ENCODE measurements at places on chromosomes 6 and 20.

DNA sequence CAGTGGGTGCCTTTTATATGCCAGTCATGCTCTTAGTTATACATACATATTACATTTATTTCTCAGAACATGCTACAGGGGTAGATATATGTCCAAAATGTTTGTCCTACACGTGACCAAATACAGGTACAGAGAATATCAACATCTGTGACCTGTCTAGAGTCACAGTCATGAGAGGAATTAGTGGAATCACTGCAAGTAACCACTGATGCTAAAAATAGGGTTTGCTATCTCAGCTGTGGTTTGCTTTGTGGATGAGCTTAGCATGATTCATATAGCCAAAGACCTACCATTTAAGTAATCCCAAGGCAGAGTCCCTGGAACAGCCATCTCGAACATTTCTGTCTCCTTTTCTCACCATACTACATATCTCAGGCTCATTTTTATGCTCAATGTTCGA, 32.3 kb downstream of the GSTA3 start:
- DNase-seq, result no peak

- DNase-seq, result no peak
These were observed 42.1 kb downstream of the MDN1 start for GRCh38 chr6:89777455-89777854.

GRCh38 chr6:38095054-38095453, 275.5 kb downstream of the ZFAND3 start:
- no peak for DNase-seq

DNA sequence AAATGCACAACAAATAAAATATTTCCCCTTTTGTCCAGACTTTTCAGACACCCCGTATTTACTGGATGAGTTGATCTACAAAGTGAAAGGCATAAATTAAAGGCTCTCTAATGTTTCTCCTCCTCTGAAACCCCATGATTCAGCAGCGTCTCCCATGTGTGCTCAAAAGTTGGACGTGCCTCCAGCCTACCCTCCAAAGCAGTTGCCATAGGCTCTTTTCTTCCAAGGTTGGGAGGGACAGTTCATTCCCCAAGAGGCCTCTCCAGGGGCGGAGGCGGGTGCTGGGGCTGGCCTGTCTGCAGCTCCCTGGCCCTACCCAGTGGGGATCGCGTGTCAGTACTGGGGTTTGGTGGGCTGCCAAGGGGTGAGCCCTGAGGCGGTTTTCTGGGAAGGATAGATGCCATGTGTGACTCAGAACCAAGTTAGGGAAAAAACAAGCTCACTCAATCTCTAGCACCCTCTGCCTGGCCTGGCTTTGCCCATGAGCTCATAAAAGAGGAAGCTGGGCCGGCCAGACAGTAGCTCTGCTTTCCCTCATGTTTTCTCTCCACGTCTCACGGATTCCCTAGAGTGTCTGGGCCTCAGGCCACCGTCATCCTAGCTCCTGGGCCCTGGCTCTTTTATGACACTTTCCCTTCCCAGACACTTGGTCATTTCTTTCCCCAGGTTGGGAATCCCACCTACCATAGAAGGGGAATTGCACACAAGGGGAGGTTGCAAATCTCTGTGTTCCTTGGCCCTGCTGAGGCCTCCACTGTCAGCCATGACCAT, 8.0 kb upstream of the IER3 start:
- DNase-seq, result no peak

- DNase-seq, result peak; percentile 43
These were observed 34.4 kb downstream of the PCNA start for GRCh38 chr20:5085380-5085779.

GRCh38 chr6:16730738-16731477, 30.4 kb downstream of the ATXN1 start:
- DNase-seq, result no peak

- DNase-seq, result no peak
These were observed 250.9 kb downstream of the UTRN start for GRCh38 chr6:144536079-144536478.

- peak; percentile 45 for DNase-seq
These were observed 2.6 kb upstream of the CENPW start for GRCh38 chr6:126337323-126337722.

- no peak for DNase-seq
These were observed 548.2 kb downstream of the KIF16B start for GRCh38 chr20:16025084-16025483.

DNA sequence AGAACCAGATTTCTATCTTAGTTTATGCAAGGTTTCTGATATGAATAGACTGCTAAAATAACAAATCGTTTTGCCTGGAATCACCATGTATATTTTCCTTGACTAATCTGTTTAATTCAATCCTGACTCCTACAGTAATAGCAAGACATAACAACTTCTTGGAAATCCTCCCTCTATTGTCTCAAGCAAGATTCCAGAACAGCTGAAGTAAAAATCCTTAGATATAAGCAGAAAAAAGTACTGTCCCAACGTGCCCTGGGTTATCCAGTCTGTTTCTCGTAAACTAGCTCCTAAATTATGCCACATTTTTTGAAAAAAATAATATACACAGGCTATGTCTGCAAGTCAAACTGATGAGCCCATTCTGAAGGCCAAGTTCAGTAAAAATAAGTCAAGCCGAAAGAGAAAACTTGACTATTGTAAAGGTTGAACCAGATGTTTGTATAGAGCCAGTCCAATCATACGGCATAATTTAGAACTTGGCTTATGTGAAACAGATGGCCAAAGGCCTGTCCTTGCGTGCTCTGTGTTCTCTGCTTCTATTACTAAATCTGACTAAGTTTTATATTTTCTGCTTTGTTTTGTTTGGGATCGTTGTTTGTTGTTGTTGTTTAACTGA, 341.6 kb upstream of the NRSN1 start:
- DNase-seq, result no peak

DNA sequence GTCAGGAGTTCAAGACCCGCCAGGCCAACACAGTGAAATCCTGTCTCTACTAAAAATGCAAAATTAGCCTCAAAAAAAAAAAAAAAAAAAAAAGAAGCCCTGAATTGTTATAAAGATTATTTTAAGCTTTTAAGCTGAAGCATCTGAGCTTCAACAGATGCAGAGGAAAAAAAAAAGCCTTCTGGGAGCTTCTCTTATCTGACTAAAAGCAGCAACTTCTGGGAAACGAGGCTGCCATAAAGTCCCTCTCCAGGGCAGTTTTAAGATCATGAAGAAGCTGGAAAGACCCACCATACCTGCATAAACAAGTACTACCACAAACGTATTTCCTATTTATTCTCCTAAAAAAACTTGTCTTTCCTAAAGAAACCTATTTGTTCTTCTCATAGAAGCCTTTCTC, 3.6 kb downstream of the SERINC3 start:
- no peak for DNase-seq

- peak; percentile 76 for DNase-seq
These were observed 108.5 kb downstream of the MAP3K4 start for GRCh38 chr6:161100072-161100471.

DNA sequence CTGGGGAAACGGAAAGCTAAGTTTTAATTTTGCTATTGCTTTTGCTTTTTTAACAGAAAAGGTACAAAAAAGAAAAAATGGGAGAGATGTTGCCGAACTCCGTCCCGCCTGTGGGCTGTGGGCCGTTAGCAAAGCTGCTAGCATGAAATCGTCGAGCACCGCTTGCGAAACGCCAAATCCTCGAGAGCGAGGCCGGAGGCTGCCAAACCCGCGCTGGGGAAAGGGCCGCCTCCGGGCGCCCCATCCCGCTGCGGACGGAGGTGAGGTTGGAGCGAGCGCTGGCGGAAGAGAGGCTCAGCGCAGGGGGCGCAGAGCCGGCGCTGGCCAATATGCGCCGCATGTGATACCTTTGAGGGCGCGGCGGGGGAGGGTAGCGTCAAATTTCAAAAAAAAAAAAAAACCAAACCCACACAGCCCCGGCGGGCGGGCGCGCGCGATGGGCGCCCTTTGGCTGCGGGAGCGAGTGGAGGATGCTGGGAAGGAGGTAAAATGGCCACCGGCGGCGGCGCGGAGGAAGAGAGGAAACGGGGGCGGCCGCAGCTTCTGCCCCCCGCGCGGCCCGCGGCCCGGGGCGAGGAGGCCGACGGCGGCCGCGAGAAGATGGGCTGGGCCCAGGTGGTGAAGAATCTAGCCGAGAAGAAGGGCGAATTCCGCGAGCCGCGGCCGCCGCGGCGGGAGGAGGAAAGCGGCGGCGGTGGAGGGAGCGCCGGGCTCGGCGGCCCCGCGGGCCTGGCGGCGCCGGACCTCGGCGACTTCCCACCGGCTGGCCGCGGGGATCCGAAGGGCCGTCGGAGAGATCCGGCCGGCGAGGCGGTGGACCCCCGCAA, at the start of gene ZCCHC3:
Gene ZCCHC3, plus strand, starts transcription at position 473 of the 827 bp plus-strand sequence. Its CDS starts 17 bp downstream, at position 490.
- peak; percentile 73 for DNase-seq

DNA sequence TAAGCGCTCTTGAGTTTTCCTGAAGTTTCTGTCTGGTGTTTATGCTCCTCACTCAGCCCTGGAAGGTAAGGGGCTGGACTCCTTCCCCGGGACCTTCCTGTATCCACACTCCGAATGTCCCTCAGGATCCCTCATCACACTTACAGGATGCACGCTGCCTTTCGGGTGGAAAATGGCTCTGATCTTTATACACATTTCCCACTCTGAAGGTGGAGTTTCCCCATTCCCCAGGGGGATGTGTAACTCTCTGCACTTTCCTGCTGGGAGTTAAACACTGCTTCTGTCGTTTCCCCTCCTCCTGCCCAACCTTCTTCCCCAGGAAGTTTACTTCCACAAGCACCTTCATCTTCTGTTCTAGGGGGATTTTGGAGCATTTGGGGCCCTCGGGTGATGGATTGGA, 17.1 kb upstream of the IGF2R start:
- no peak for DNase-seq

GRCh38 chr20:39849664-39850063, 839.4 kb downstream of the MAFB start:
- peak; percentile 45 for DNase-seq

DNA sequence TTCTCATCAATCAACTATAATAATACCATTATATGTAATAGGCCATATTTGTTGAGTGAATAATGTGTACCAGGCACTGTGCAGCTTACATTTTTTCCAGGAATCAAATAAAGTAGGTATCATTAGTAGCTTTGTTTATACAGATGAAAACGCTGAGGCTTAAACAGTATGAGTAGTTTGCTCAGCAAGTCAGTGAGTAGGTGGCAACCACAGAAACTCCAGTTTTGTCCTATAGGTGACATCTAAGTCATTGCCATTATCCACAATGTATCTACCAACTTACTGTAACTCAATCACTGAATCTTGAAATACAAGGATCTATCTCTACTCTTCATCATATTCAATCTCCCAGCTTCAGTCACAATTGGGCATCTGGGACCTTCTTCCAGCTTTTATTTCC, 29.8 kb upstream of the TPBG start:
- DNase-seq, result no peak

DNA sequence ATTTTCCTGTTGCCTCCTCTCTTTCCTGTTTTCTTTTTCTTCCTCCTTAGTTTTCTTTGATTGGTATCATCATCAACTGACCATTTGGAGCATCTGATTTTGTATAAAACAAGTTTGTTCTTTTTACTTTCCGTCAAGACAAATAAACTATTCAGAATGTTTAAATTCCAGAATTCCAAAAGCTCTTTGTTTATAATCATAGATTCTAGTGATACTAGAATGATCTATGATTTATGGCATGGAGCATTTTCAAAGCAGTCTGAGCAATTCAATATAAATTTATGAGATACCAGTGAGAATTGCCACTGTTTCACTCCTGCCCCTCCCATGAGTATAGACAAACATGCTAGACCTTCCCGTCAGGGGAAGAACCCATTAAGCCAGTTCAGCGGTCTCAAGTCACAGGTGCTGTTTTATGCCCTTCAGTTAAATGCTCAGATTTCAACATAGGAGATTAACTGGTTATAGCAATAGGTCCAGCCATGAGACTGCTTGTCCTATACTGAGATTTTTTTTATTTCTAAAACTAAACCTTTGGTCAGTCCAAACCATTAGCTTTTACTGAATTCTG, 60.7 kb downstream of the GRIK2 start:
- no peak for DNase-seq

- no peak for DNase-seq
These were observed 411.1 kb downstream of the BCKDHB start for GRCh38 chr6:80517525-80517924.

DNA sequence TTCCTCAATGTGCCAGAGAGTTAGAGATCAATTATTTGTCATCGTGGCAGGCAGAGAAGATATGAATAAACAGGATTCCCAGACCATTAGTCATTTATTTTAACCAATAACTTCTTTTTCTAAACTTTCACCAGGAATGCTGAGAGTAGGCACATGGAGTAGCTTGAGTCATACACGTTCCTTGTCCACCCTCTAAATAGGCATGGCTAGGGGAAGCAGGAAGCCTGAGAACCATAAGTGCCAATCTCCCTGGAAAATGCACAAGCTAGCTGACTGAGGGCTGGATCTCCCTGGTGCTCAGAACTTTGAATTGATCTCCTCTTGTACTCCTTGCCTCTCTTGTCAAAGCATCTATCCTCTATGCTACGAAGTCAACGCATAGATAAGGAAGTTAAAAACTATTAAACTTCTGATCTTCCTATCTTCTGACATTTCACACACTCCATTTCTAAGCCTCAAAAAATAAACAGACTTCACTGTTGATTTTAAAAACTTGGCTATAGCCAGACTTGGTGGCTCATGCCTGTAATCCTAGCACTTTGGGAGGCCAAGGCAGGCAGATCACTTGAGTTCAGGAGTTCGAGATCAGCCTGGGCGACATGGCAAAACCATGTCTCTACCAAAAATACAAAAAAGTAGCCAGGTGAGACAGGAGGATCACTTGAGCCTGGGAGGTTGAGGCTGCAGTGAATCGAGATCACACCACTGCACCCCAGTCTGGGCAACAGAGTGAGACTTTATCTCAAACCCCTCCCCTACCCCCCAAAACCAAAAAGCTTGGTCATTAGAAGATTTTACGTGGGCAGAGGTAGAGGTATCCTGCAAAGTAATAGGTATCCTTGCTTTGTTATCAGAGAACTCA, 11.8 kb downstream of the ADTRP start:
- DNase-seq, result no peak

DNA sequence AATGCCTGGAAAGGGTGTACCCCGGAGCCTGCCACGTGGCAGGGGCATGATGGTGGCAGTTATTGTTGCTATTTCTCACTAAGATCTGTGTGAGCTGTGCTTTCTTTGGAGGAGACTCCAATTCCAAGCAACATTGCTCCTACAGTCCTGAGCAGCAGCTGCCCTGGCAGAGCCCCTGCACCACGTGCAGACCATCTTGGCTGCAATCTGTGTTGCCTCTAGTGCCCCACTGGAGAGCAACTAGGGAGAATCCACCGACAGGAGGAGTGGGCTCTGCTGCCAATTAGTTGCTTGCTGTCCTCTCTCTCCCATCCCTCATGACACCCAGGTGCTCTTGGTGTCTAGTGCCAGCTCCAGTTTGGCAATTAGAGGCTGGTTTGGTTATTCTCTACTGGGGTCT, 116.0 kb downstream of the PXDC1 start:
- peak; percentile 46 for DNase-seq

DNA sequence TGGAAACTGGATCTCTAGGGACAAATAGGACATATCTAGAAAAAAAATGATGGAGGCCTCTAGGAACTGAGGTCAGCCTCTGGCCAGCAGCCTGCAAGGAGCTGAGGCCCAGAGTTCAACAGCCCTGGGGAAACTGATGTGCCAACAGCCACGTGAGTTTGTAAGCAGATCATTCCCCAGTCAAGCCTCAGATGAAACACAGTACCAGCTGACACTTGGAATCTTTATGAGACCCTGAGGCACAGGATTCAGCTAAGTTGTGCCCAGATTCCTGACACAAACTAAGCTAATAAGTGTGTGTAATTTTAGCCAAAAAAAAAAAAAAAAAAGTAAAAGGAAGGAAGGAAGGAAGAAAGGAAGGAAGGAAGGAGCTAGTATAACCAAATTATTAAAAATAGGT, 1059.8 kb upstream of the MAP3K7 start:
- DNase-seq, result no peak
